GM23338 (cell line): ENCODE measurements at places on chromosomes 1 and 21. TPM values are rescaled to one million over a fixed set of nuclear protein-coding genes. Genes with fewer than 3 reads are reported as not detected.

DNA sequence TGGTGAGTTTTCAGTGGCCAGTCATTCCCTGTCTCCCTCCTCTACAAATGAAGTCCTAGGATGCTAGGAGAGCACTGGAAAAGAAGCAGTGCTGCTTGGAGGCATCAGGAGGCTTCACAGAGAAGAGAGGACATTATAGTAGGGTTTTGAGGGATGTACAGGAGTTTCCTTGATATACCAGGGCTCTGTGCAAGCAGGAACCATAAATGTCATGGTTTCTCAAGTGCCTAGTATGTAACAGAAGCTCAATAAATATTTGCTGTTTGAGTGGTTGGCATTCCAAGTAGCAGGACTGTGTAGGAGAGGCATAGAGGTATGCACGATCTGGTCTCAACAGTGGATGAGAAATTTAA, 133.5 kb upstream of the WNT4 start:
- no peaks in the 10 kb centered on the region for H3K27me3 ChIP-seq
- peaks cover 21% of the 10 kb centered on the region for H3K4me1 ChIP-seq
- H3K4me3 ChIP-seq, result no peak overlapping the region
- H3K27ac ChIP-seq, result no peak overlapping the region
- no peaks in the 10 kb centered on the region for H3K36me3 ChIP-seq

DNA sequence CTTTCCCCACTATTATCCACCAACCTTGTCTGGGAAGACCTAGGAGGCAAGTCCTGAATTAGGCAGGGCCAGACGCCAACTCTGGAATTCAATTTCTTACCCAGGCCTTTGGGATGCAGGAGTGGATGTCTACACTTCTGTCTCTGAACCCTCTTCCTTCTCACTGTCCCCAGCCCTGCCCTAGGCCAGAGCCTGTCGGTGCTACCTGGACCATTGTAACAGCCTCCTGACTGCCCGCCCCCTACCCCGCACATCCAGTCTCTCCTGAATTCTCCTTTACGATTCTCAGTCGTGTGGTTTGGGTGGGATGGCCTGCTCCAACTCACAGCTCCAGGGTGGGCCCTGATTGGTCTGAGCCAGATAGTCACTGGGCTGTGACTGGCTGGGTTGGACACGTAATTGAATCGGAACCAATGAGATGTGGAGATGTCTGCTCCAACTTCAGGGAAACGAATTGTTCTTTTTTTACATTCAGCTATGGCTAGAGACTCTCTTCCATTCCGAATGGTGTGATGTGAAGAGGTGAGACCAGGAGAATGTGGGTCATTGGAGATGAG, 304.6 kb downstream of the PTPRU start:
- H3K36me3 ChIP-seq, result no peaks in the 10 kb centered on the region
- no peak overlapping the region for H3K4me3 ChIP-seq
- no peak overlapping the region for H3K27ac ChIP-seq

GRCh38 chr1:204493984-204494280, 673 bp downstream of the PIK3C2B start:
- H3K4me1 ChIP-seq, result peaks cover 22% of the 10 kb centered on the region
- peak overlapping the region; percentile 99 for H3K4me3 ChIP-seq
- DNase-seq, result peak; percentile 51
- peaks cover 6% of the 10 kb centered on the region; the same call in 1 of the 2 replicates for H3K27me3 ChIP-seq
- no peaks in the 10 kb centered on the region for H3K36me3 ChIP-seq

GRCh38 chr1:210250998-210251679, 18.5 kb downstream of the SERTAD4 start:
- peaks cover 28% of the 10 kb centered on the region for H3K4me1 ChIP-seq
- peaks cover 47% of the 10 kb centered on the region for H3K27me3 ChIP-seq
- peak overlapping the region; percentile 80; the same call in 1 of the 2 replicates for H3K27ac ChIP-seq
- H3K36me3 ChIP-seq, result no peaks in the 10 kb centered on the region
- peak; percentile 85 for DNase-seq
- H3K4me3 ChIP-seq, result peak overlapping the region; percentile 68

- no peaks in the 10 kb centered on the region for H3K27me3 ChIP-seq
- no peak overlapping the region for H3K4me3 ChIP-seq
- H3K4me1 ChIP-seq, result no peaks in the 10 kb centered on the region
- no peak overlapping the region for H3K27ac ChIP-seq
- no peaks in the 10 kb centered on the region for H3K36me3 ChIP-seq
Observed at GRCh38 chr1:85494904-85495266, 29.9 kb upstream of the DDAH1 start.

DNA sequence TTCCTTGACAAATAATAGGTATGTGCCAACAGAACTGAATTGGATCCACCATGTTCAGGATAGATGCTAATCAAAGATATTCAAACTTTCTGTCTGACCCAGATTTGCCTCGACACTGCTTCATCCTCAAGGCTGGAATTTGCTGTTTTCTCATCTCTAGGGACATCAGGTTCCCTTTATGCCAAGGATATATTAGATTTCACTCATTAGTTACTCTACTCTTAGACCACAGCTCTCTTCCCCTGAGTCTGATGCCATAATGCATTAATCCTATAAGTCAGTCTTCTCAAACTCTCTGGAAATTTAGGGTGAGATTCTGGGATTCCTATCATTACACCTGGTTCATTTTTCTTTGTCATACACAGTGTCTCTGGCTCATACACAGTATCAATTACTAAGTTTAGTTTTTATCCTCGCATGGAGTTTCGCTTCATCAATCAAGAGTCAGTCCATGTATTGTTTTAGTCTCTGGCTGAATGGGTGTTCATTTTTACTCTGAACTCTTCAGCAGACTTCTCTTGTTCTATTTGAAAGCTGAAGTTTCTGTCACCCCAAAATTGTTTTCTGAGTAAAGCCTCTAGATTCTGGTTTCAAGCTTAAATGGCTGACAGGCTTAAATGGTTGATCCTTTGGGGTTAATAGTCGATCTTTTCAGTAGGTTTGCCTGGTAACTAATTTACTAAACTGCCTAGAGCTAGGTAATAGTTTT, 9.3 kb upstream of the DCAF6 start:
- peaks cover 34% of the 10 kb centered on the region for H3K4me1 ChIP-seq
- no peak for DNase-seq
- no peak overlapping the region for H3K4me3 ChIP-seq
- no peaks in the 10 kb centered on the region for H3K27me3 ChIP-seq
- H3K36me3 ChIP-seq, result no peaks in the 10 kb centered on the region

CYP2J2 gene
- 1.5 and 2.3 TPM in 2 replicates for total RNA-seq

GRCh38 chr21:29520171-29520570, 221.4 kb downstream of the BACH1 start:
- no peak overlapping the region for H3K4me3 ChIP-seq
- H3K36me3 ChIP-seq, result no peaks in the 10 kb centered on the region
- H3K4me1 ChIP-seq, result no peaks in the 10 kb centered on the region
- no peaks in the 10 kb centered on the region for H3K27me3 ChIP-seq
- no peak for DNase-seq

- H3K27ac ChIP-seq, result no peak overlapping the region
- H3K4me1 ChIP-seq, result no peaks in the 10 kb centered on the region
- H3K27me3 ChIP-seq, result no peaks in the 10 kb centered on the region
- DNase-seq, result no peak
- no peak overlapping the region for H3K4me3 ChIP-seq
- H3K36me3 ChIP-seq, result no peaks in the 10 kb centered on the region
Observed at GRCh38 chr1:218436346-218436745, 91.2 kb downstream of the TGFB2 start.

GRCh38 chr21:45322231-45322959, 34.7 kb upstream of the POFUT2 start:
- DNase-seq, result no peak
- no peak overlapping the region for H3K27ac ChIP-seq

- no peak overlapping the region for H3K27ac ChIP-seq
- DNase-seq, result no peak
- H3K27me3 ChIP-seq, result no peaks in the 10 kb centered on the region
- no peak overlapping the region for H3K4me3 ChIP-seq
- no peaks in the 10 kb centered on the region for H3K36me3 ChIP-seq
Observed at GRCh38 chr1:76568573-76569238, 298.6 kb upstream of the ST6GALNAC5 start.

GJC2 gene
- total RNA-seq, result 0.58 and 1.2 TPM in 2 replicates

CSMD2 gene
- total RNA-seq, result 16.6 and 18.8 TPM in 2 replicates

SLC5A9 gene
- total RNA-seq, result 0.10 TPM in 1 of 2 replicates, not detected in the other

SLC45A1 gene
- 2.2 and 2.3 TPM in 2 replicates for total RNA-seq
